NCI-H1048 (cell line): ENCODE measurements at places on chromosomes 1 and 21.

DNA sequence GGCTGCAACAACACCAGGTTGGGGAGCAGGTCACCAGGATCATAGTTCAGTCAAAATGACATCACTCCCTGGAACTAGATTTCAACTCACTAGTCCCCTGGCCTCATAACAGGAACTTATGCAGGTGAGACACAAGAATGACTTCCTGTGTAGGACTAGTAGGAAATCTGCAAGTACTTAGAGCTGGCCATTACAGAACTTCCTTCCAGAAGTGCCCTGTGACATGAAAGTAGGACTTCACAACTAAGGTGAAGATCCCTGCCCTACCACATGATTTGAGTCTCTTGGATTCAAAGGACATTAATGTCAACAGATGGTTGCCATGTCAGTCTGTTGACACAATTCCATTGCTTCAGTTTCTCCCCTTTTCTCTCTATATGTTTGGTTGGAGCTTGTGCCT, 223.1 kb downstream of the RPS6KC1 start:
- no peak for DNase-seq

DNA sequence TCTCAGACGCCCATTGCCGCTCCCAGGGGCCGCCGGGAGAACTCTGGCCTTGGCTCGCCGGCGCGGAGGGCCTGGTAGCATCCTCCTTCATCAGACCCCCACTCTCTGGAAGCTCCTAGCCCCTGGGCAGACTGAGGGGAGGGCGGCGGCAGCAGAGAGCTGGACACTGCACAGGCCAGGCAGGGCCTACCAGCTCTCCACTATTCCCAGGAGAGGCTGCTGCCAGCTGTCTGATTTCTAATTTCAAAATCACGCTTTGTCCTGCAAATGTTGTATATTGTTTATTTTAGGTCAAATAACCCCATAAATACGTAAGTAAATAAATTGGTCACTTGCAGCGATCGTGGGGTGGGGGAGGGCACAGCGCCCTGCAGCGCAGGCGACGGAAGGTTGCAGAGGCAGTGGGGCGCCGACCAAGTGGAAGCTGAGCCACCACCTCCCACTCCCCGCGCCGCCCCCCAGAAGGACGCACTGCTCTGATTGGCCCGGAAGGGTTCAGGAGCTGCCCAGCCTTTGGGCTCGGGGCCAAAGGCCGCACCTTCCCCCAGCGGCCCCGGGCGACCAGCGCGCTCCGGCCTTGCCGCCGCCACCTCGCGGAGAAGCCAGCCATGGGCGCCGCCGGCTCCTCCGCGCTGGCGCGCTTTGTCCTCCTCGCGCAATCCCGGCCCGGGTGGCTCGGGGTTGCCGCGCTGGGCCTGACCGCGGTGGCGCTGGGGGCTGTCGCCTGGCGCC, at the start of gene MTARC1:
Gene MTARC1 (plus strand): TSS at position 577 of the 732 bp plus-strand sequence. CDS start 32 bp downstream, at position 609.
- DNase-seq = peak; percentile 52

DNA sequence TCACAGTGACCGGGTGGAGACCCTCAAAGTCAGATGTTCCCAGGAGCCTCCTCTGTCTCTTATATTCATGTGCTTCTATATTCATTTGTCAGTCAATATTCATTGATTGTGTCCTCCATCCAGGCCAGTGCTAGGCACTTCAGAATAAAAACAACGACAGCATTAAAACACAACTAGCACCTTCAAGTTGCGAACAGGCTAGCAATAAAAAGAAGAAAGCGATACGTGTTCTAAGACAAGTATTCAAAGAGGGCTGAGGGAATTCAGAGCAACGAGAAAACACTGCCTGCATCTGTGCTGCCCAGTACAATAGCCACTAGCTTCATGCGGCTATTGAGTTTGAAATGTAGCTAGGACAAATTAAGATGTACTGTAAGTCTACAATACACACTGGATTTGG, 138.0 kb downstream of the PLXNA2 start:
- DNase-seq = no peak

- no peak for DNase-seq
Observed at GRCh38 chr1:227131193-227131592, 187.1 kb downstream of the CDC42BPA start.

GRCh38 chr1:115862403-115862802, 21.5 kb upstream of the NHLH2 start:
- DNase-seq = no peak

DNA sequence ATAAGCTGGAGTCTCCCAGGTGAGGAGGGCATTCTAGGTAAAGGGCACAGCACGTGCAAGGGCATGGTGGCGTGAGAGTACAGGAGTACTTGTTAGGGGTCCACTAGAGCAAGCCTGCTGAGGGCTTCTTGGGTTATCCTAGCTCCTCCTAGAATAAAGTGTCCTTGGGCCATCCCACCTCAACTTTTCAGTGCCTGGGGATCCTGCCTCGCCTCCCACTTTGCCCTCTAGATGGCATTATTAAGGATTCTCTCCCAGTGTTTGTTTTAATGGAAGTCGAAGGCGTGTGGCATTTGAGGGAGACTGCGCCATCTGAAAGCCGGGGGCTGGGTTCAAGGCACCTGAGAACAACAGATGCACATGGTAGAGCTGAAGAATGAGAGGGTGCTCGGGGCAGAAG, 74.5 kb upstream of the SELENON start:
- no peak for DNase-seq

- DNase-seq = no peak
Observed at GRCh38 chr21:46268371-46268770, 17.0 kb downstream of the MCM3AP start.

DNA sequence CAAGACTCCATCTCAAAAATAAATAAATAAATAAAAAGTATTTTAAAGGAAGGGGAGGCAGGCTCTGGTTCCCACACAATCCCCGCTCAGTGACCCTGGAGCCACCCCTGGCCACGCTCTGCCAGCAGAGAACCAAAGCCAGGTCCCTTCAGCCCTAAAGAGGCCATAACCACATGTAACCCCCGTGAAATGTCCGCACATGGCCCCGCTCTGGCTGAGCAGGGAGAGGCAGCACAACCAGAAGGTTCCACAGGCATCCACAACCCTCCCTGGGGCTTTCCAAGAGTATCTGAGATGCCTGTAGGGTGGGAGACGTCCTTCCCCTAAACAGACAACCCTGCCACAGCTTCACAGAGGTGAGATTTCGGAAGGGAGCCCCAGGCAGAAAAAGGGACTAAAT, 1.4 kb upstream of the ARF1 start:
- no peak for DNase-seq

- no peak for DNase-seq
Observed at GRCh38 chr1:111656086-111657017, 36.8 kb downstream of the RAP1A start.

- no peak for DNase-seq
Observed at GRCh38 chr1:203056516-203056915, 29.3 kb downstream of the MYOG start.

- DNase-seq = no peak
Observed at GRCh38 chr1:151175041-151175741, 590 bp downstream of the TMOD4 start.

DNA sequence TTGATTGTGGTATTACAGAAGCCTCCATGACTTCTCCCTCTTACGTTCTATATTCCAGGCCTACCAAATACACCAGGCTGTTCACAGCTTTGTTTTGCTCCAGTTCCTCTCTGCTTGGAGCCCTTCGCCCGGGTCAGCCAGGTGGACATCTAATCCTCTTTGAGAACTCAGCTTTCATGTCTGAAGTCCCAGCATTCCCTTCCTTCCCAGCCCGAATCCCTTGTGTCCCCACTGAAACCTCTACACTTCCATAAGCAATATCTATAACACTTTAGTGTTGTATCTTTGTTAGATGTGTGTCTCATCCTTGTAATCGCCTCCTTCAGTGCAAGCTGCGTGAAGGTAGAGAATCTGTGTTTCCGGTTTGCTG, 1.9 kb downstream of the RNF11 start:
- DNase-seq = no peak

- DNase-seq = peak; percentile 54
Observed at GRCh38 chr1:46527474-46528296, 23.8 kb downstream of the KNCN start.

- no peak for DNase-seq
Observed at GRCh38 chr1:248733566-248733965, 22.0 kb downstream of the LYPD8 start.

- no peak for DNase-seq
Observed at GRCh38 chr1:99855914-99856450, 5.8 kb downstream of the AGL start.

- no peak for DNase-seq
Observed at GRCh38 chr21:41328660-41329607, 12.3 kb downstream of the FAM3B start.

GRCh38 chr1:153260585-153261280, 1.2 kb downstream of the LORICRIN start:
- DNase-seq = no peak
